Cerebellar cortex (tissue), 1 donor: ENCODE measurements at places on chromosomes 3 and 15.

DNA sequence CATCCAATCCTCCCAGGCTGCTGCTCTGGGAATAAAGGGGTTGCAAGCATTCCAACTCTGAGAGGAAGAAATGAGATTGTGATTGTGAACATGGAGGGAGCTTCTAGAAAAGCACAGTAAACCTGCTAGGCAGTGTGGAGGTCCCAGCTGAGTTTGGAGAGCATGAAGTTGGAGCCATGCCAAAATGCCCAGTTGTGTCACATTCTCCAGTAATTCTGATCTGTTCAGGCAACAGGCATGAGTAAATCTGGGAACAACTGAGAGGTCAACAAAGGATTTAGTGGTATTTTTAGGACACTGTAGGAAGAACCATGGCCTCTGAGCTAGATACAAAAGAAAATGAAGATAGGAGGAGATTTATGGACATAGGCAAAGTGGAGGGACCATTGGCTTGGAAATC lies 74.7 kb downstream of the CYP19A1 start:
- DNase-seq = no peak

GRCh38 chr3:76403556-76403955 lies 618.2 kb upstream of the ZNF717 start:
- no peak for DNase-seq

DNA sequence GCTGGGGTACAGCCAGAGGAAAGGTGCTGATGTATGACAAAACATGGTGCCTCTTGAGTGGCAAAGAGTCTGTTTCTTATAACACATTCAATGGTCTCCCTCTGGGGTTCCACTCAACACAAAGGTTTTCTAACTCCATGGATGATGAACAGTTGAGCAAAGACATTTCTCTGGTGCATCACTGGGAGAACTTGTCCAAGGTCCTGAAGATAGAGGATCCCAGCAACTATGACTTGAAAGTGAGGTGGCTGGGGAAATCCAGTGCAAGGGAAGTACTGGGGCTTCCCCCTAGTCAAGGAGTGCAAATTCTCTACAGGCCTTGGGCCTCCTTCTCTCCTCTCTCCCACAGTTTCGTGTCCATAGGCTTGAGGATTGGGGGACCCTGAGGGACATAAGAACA lies 431.1 kb downstream of the WDR72 start:
- DNase-seq = no peak

DNA sequence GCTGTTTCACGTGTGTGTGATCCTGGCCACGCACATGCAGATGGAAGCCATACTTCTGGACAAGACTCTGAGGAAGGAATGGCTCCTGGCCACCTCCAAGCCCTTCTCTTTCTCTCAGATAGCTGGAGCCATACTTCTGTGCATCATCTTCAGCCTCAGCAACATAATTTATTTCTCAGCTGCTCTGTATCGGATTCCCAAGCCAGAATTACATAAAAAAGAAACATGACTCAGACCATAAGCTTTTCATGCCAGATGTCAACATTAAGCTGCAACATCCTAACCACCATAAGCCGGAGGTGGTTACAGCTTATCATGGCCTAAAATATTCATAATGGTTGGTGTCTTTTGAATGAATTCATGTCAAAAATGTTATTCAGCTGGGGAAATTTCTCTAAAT lies 10.6 kb upstream of the KIF23 start:
- DNase-seq = no peak

GRCh38 chr3:38331257-38332022 lies 15.1 kb upstream of the XYLB start:
- no peak for DNase-seq

GRCh38 chr15:99645951-99646350 lies 80.2 kb downstream of the MEF2A start:
- no peak for DNase-seq

DNA sequence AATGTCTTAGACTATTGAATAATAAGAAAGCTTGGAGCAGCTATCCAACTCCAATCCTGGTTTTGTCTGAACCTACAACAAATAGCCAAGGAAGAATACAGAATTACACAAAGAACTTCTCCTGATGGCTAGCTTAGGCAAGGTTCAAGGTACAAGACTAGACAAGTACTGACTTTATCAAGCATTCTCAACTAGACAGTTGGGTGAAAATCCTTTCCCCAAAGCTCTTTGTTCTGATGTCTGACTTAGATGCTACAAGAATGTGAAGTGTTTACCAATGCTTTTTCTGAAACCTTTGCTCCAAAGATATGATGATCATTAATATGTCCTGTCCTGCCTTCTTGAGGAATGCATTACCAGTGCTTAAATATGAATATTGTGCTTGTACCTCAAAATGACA lies 113.8 kb downstream of the ANXA2 start:
- DNase-seq = no peak

GRCh38 chr3:68984011-68984530 lies 29.4 kb downstream of the EOGT start:
- no peak for DNase-seq

GRCh38 chr3:15403495-15403894 lies 23.8 kb downstream of the METTL6 start:
- DNase-seq = no peak

DNA sequence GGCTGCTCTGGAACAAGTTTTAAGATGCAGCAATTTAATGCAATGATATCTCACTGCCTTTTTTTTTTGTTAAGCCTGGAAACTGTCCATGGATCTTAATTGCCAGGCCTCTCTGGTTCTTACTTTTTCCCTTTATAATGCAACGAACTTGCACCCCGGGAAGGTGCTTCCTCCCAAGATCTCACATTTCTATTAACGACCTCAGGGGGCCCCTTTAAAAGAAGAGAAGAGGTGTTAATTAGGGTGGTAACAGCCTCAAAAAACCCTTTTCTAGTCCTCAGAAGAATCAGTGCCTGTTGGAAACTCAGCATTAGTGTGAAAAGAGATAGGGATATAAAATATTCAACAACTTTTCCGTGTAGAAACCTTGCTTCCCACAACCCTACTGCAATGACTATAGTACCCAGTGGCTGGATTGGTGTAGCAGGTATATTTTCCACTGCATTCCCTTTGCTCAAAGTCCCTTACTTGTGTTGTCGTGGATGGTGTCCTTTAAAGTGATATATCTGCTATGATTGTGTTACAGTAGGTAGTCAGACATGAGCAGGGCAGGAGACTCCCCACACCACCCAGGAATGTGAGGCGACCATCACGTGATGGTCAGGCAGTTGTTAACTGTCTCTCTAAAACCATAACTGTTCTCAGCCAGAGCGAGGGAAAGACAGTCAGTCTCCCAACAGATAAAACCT lies 121.8 kb downstream of the CTNNB1 start:
- no peak for DNase-seq

DNA sequence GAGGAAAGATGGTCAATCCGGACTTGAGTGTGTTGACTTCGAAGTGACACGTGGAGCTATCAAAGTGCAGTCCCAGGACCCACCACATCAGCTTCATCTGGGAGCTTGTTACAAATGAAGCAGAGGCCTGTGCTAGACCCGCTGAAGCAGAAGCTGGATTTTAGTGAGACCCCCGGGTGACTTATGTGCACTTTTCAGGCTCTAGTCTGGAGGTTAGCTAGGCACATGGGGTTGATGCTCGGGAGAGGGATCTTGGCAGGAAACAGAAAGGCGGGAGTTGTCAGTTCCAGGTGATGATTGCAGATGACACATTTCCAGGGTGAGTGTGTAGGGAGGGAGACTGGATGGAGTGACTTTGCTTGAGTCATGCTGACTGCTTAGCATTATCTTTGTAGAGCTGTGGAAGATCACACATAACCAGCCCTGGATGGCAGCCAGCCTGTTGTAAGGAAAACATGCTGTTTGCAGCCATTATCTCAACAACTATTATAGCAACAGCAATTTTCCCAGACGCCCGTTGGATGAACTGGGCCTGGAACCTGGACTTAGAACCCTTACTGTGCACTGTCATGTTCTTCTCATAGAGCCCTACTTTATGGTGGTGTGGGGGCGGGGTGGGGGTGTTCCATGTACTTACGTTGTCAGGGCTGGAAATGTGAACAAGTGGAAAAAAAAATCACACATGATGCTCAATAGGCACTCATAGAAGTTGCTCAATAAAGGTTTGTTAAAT lies 122.4 kb downstream of the THSD4 start:
- no peak for DNase-seq

DNA sequence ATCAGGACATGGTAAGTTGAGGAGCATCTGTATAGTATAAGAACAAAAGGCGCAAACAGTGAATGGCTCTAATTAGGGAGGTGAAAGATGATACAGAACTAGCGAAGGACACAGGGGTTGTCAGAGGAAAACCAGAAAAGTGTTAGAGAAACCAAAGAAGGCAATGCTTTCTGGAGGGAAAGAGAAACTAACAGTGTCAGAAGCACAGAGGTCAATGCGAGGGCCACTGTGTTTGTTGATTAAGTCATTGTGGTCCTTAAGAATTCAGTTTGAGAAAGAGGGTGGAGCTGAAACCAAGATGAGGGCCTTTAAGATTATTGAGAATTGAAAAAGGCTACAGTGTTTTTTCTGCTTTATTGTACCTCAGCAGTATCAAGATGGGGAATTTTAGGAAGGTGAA lies 28.8 kb downstream of the ATG7 start:
- no peak for DNase-seq

DNA sequence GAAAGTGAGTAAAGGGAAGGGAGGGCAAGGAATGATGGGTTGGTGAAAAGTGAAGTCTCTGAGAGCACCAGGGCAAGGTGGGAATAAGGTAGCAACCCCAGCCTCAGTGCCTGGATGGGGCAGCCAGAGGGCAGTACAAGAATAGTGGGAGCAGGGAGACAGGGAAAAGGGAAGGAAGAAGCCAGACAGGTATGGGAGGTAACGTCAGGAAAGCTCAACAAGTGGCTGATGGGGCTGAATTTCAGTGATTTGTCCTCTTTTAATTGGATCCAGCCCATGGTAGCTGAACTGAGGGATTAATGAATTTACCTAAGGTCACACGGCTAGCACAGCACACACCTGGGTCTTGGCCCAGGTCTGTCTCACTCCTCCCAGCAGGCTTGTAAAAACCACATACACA lies 12.6 kb downstream of the RORA start:
- no peak for DNase-seq

DNA sequence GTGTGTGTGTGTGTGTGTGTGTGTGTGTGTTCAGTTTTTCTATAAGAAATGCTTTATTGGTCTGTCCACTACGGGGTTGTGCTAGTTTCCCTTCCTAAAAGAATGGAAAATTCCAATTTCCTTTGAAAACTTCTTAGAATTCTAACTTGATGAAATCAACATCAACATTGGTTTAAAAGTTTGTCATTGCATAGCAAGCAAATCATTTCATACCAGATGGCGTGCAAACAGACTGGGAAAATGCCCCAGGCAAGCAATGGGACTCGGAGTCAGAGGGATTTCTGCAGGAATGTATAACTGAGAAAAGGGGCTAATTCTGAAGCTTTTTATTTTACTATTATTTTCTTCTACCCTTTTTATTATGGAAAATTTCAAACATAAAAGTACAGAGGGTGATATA lies 13.1 kb upstream of the DYNC1LI1 start:
- no peak for DNase-seq

- DNase-seq = peak; percentile 62
Measured at GRCh38 chr3:129602730-129603560, 3.5 kb downstream of the PLXND1 start.

DNA sequence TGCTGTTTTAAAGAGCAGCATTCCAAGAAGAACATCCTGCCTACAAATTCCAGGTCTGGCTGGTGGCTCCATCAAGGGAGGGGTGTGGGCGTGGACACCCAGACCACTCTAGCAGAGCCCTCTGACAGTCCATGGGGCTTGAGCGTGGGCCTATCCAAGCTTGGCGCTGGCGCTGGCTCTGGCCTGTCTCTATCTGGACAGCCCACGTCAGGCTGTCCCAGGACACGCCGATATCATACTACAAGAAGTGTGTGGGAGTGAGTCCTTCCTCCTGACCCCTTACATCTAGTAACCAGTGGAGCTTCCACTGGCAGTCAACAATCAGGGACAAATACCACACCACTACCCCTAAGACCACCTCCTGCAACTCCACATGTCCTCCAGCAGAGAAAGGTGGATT lies 17.1 kb upstream of the DUSP7 start:
- no peak for DNase-seq

DNA sequence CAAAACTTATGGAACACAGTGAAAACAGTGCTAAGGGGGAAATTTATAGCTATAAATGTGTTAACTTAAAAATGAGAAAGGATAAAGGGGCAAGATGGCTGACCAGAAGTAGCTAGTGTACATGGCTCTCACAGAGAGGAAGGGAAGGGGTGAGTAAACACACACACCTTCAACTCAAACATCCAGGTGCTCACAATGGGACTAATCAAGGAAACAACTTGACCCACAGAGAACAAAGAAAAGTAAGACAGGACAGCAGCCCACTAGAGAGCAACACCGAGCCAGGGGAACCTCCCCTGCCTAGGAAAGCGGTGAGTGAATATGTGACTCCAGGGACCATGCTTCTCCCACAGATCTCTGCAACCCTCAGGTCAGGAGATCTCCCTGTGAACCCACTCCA lies 85.0 kb upstream of the UBP1 start:
- DNase-seq = no peak

GRCh38 chr3:71210257-71211007 lies 373.1 kb downstream of the FOXP1 start:
- no peak for DNase-seq

- no peak for DNase-seq
Measured at GRCh38 chr15:66133247-66133885, 120.2 kb downstream of the MEGF11 start.

DNA sequence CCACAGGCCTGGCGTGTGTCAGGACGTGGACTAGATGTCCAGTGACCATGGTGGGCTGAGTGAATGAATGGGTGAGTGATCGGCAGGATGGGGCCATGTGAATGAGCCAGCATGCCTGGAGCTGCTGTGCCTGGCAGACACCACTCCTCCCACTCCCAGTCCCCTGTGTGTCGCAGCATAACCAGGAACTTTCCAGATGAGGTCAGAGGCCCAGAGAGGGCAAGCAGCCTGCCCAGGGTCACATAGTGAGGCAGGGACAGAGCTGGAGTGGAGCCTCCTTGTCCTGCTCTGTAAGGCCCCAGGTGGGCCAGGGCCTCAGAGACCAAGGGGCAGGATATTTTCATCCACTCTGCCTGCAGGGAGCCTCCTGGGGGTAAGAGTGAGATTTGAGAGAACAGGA lies 6.4 kb downstream of the IQSEC1 start:
- no peak for DNase-seq

DNA sequence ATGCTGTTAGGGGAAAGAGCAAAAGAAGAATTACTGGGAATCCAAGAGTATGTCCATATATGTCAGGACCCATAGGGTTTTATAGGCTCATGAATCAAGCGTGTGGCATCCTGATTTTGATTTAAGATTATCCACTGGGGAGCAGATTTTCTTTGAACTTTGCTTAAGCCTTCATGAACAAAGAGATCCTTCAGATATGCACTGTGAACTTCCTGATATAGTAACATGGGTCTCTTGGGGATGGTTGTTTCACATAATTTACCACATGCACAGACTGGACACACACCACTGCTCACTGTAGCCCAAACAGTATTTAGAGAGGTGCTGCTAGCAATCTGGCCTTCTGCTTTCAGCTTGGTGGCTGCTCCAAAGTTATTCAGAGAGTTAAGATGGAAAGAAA lies 200.9 kb upstream of the ZPLD1 start:
- no peak for DNase-seq
